ENCODE measurements at places on chromosomes 3 and 15. TPM values are rescaled to one million over a fixed set of nuclear protein-coding genes. Genes with fewer than 3 reads are reported as not detected.

The GOLGA6B gene
- total RNA-seq, result 0.11 TPM

The SAMMSON gene
- total RNA-seq, result 0.40 TPM

The GP5 gene
- 0.33 TPM for total RNA-seq

The CYP11A1 gene
- 1.9 TPM for total RNA-seq

The ZDHHC19 gene
- 0.30 TPM for total RNA-seq

The GRK7 gene
- 0.20 TPM for total RNA-seq

The NCEH1 gene
- 16.3 TPM for total RNA-seq

The NEK10 gene
- 12.5 TPM for total RNA-seq

The INSYN1 gene
- 24.2 TPM for total RNA-seq

The LIPC gene
- 0.99 TPM for total RNA-seq

The SCG3 gene
- total RNA-seq, result 25.4 TPM

The DNASE1L3 gene
- total RNA-seq, result 3.7 TPM

The NOX5 gene
- total RNA-seq, result 0.22 TPM

The FOXB1 gene
- total RNA-seq, result 2.0 TPM

The PPP1R14D gene
- not detected for total RNA-seq

The NR1I2 gene
- total RNA-seq, result 0.69 TPM

The ZBTB47 gene
- 47.4 TPM for total RNA-seq

The IL17RE gene
- 1.1 TPM for total RNA-seq

The PRTG gene
- 10.7 TPM for total RNA-seq

The CLCN2 gene
- total RNA-seq, result 41.3 TPM

The CSPG5 gene
- total RNA-seq, result 87.0 TPM

The GPR171 gene
- 0.11 TPM for total RNA-seq

The KNG1 gene
- not detected for total RNA-seq

The CATSPER2 gene
- 2.6 TPM for total RNA-seq
